ENCODE measurements at places on chromosomes 16 and 17.

GRCh38 chr17:78781104-78781892 is 775 bp downstream of the CYTH1 start:
- no peak for DNase-seq

DNA sequence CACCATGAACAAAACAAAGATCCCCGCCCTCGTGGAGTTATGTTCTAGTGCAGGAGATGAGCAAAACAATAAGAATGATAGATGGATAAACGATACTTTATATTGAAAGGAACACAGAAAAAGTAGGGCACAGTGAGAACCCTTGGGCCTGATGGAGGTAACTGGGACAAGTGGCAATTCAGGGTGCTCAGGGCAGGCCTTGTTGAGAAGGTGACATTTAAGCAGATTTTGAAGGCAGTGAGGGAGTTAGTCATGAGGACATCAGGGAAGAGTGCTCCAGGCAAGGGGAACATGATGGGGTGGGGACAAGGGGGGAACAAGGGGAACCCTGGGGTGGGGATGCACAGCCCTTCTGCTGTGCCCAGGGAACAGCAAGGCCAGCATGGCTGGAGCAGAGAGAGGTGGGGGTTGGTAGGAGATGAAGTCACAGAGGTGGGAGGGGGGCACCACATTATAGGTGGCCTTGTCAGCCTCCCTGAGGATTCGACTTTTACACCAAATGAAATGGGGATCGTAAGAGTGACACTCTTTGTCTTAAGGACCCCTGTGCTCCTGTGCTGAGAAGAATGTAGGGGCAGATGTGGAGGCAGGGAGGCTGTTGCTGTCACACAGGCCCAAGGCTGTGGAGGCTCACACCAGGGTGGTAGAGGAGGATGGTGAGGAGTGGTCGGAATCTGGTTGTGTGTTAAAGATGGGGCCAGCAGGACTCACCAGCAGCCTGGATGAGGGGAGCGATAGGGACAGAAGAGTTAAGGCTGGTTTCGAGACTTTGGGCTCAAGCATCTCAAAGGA is 9.2 kb upstream of the PRM1 start:
- DNase-seq = no peak

DNA sequence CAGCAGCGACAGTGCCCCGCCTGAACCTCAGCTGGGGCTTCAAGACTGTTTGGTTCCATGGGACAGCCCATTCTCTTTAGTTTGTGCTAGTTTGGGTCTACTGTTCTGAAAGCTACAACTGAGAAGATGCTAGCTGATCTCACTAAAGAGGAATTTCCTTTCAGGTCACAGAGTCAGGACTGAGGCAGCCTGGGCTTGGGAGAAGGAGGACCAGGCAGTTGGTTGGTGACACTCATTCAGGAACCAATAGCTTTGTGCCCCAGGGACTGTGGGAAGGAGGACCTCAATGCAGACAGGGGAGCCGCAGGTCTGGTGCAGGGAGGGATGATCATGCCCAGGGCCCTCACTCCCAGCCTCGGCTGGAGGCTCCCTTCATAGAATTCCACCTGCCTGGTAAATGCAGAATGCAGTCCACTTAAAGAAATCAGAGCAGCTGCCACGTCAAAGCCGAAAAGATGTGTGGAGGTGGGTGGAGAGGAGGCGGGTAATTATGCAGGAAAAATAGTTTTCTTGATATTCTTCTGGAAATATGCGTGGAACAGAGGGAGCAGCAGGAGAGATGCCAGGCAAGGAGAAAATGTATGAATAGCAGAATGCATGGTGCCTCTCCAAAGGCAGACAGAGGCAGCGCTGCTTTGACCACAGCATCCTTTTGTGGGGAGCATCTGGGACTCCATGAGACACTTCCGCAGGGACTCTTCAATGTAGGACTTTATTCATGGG is 32.6 kb upstream of the ZFP90 start:
- DNase-seq = no peak

DNA sequence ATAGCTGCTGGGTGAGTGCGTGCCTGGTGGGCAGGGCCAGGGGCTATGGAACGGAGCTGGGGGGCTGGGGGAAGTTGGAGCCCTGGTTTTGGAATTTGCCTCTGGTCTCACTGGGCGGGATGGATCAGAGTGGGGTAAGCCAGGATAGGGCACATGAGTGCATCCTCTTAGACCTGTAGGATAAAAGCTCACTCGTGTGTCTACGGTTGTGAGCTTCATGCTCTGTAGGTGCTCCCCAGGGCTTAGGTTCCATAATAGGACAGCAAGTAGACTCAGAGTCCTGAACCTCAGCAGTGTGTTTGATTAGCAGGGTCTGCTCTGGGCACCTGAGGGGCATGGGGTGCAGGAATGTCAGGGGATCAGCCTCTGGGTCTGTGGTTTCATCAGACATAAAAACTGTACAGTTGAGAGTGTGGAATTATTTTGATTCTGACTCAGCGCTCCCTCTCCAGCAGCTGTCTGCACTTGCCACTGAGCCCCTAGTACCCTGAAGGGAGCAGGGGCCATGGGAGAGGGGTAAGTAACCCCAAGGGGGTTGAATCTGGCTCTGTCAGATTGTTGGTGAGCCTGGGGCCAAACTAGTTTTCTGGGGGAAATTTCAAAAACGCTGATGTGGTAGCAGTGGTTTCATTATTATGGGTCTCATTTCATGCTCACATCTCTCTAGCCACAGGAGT is 84.2 kb upstream of the LGALS9 start:
- DNase-seq = no peak
